ENCODE measurements at places on chromosomes 3 and 15.

GRCh38 chr3:24197809-24198208 lies 252.7 kb downstream of the NR1D2 start:
- no peak overlapping the region for H3K27ac ChIP-seq
- H3K4me3 ChIP-seq: no peak overlapping the region
- H3K27me3 ChIP-seq: no peaks in the 10 kb centered on the region
- DNase-seq: no peak
- no peaks in the 10 kb centered on the region for H3K36me3 ChIP-seq

DNA sequence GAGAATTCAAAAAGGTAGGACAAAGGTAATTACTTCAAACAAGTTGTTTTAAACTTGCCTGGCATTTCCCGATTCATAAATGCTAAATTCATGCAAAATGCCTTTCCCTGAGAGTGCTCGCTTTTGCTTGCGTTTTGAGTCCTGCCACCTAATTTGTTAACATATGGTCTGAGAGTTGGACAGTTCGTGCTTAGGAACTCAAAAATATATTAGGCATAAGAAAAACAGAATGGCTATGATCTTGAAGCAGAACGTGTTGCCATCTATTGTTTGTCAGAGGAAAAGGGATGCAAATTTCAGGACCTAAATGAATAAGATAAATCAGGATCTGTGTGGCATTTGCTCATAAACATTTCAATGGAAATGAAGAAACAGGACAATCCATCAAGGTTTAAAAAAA lies 195.8 kb downstream of the ZMAT3 start:
- DNase-seq: no peak
- no peaks in the 10 kb centered on the region for H3K4me1 ChIP-seq
- no peaks in the 10 kb centered on the region for H3K27me3 ChIP-seq
- no peak overlapping the region for H3K4me3 ChIP-seq
- no peak overlapping the region for H3K27ac ChIP-seq

DNA sequence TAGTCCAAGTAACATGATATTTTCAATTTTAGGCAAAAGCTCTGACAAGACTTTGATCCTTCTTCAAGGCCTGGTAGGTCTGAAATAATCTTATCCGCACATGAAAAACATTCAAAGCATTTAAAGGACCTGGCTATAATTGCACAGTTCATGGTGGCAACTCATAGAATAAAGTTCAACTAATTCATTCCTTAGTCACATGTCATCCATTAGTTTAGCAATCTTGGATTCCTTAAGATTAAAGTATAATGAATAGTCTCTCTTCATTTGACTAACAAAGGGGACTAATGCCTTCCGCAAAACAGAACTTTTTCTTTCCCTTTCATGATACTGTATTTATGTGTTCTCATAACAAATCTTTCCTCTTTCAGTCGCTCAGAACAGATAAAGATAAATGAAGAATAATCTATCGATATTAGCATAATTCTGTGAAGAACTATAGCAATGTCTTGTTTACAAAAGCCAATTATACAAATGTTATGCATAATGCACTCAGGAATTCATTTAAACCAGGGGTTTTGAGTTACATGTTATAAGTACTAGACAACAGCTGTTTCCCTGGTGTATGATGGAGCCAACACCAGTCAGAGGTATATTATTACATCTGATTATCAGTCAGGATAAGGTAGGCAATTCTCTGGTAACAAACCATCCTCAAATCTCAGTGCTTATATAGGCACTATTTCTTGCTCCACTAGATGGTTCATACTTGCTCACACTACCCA lies 172.5 kb downstream of the POTEB3 start:
- H3K36me3 ChIP-seq: no peaks in the 10 kb centered on the region
- no peaks in the 10 kb centered on the region for H3K4me1 ChIP-seq
- no peak overlapping the region for H3K27ac ChIP-seq

DNA sequence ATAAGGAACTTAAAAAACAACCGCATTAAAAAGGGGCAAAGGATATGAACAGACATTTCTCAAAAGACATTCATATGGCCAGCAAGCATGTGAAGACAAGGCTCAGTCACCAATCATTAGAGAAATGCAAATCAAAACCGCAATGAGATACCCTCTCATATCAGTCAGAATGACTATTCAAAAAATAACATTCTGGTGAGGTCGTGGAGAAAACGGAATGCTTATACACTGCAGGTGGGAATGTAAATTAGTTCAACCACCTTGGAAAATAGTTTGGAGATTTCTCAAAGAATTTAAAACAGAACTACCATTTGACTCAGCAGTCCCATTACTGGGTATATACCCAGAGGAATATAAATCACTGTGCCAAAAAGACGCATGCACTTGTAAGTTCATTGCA lies 496.6 kb upstream of the SGO1 start:
- no peaks in the 10 kb centered on the region for H3K36me3 ChIP-seq
- no peak overlapping the region for H3K4me3 ChIP-seq
- H3K27ac ChIP-seq: no peak overlapping the region
- DNase-seq: no peak

DNA sequence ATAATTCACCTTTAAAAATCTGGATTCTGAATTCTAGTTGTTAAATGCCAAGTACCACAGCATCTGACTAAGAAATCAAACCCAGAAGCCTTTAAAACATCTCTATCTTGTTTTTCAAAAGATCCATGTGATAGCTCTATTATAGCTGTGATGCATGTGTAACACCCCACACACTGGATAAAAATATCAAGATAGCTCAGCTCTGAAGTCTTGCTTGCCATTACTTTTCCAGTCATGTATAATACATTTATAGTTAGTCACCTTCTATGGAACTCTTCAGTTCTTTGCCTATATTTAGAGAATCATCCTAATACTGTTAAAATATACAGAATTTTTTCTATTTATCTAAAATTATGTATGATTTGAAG lies 11.6 kb downstream of the ARPP19 start:
- peaks cover 29% of the 10 kb centered on the region for H3K36me3 ChIP-seq
- H3K27ac ChIP-seq: no peak overlapping the region
- H3K4me1 ChIP-seq: peaks cover 57% of the 10 kb centered on the region
- DNase-seq: no peak
- no peak overlapping the region for H3K4me3 ChIP-seq
- no peaks in the 10 kb centered on the region for H3K27me3 ChIP-seq

- H3K27ac ChIP-seq: no peak overlapping the region
- no peak overlapping the region for H3K4me3 ChIP-seq
These were observed 199.9 kb downstream of the FNDC3B start for GRCh38 chr3:172239218-172239790.

GRCh38 chr3:126656371-126657134 lies 1.6 kb upstream of the TXNRD3 start:
- H3K4me1 ChIP-seq: peaks cover 10% of the 10 kb centered on the region
- H3K27me3 ChIP-seq: peaks cover 9% of the 10 kb centered on the region
- no peak for DNase-seq
- no peaks in the 10 kb centered on the region for H3K36me3 ChIP-seq

DNA sequence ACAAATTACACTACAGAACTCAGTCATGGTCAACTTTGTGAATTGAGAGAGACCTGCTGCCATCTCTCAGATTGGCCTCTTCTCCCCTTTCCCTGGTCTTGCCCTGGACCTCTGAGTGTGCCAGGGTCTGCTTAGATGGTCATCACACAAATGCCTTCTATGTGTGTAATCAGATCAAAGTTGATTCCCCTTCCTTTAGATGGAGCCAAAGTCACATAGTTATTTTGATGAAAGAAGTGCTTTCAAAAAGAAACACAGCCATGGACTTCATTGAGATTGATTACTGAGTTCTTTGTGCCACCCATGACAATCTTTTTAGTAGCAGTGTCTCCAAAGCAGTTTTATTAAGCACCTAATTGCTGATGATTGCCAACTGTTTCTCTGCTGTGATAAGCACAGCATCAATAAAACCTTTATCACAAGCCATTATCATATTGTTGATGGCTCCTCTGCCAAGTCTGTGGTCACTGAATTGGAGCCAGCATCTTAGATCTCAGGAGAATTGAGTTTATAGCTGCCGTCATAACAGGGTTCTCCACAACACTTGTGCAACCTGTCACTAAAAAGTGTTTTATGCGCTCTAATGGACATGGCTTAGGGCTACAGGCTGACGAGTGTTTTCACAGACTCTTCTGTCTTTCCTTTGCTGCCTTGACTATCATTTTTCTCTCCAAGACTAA lies 149.7 kb upstream of the NUDT16 start:
- no peak overlapping the region for H3K4me3 ChIP-seq
- H3K27me3 ChIP-seq: no peaks in the 10 kb centered on the region

DNA sequence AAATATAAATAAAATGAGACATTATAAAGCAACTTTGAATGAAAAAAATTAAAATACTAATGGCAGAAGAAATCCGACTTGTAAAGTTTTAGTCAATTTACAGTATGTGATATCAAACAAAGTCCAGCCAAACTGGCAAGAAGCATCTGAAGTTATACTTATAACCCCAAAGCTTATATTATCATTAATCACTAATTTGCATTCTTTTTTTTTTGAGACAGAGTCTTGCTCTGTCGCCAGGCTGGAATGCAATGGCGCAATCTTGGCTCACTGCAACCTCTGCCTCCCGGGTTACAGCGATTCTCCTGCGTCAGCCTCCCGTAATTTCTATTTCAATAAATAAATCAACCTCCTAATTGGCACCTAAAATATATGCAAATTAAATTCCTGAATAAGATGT lies 80.1 kb downstream of the AQR start:
- H3K27ac ChIP-seq: no peak overlapping the region
- peaks cover 87% of the 10 kb centered on the region for H3K36me3 ChIP-seq
- H3K4me1 ChIP-seq: no peaks in the 10 kb centered on the region
- no peak overlapping the region for H3K4me3 ChIP-seq
- DNase-seq: no peak

DNA sequence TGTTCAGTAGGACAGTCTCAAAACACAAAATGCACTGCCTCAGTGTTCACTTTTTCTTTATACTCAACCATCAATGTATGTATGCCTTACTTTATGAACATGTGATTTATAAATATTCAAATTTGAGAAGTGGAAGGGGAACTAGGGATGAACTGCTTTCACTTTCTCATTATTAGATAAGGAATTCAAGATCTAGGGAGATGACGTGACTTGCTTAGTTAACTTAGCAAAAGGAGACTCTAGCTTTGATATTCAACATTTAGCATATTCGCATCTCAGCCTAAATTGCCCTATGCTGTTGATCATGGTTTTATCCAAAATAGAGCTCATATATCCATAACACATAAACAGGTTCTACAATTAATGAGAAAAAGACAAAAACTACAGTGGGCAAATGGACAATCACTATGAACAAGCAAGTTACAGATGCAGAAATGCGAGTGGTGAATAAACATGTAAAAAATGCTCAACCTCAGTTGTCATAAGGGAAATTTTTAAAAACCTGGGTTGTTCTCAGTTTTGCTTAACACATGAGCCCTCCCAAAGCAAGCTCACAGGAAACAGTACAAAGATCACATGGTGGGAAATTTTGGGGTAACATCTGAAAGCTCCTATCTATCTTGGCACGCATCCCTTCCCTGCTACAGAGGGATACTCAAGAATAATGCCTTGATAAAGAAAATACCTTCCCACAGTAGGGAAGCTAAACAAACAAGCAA lies 269.8 kb downstream of the THRB start:
- H3K36me3 ChIP-seq: no peaks in the 10 kb centered on the region
- H3K4me1 ChIP-seq: peaks cover 26% of the 10 kb centered on the region
- no peaks in the 10 kb centered on the region for H3K27me3 ChIP-seq
- H3K27ac ChIP-seq: no peak overlapping the region
